ENCODE measurements at places on chromosomes 3 and 15.

GRCh38 chr3:172273378-172273777, 174.9 kb downstream of the GHSR start:
- DNase-seq = no peak

DNA sequence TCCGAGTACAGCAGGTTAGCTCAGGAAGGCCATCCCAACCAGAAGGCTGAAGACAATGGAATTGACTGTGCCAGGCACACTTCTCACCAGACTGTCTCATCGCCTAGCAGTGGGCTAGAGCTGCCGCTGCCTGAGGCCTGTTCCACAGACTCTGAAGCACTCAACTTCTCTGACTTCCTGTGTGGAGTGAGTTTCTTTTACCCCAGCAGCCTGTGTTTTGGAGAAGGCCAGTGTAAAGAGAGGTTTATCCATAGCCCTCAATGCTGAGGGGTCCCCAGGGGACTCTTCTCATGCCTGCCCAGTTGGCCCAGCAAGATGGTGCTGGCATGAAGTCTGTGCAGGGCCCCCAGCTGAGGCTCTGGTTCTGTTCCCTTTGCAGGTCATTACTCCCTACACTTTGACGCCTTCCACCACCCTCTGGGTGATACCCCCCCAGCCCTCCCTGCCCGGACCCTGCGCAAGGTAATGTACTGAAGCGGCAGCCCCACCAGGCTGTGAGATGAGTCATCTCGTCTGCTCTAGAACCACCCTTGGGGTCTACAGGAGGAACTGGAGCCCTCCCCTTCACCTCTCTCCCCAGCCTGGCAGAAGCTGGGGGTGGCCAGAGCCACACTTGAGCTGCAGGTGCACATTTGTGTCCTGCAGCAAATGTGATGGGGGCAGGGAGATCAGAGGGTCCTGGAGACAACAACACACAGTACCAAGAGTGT, 5.2 kb upstream of the MANF start:
- DNase-seq = no peak

GRCh38 chr3:159795681-159796175, 192.9 kb upstream of the IL12A start:
- no peak for DNase-seq

DNA sequence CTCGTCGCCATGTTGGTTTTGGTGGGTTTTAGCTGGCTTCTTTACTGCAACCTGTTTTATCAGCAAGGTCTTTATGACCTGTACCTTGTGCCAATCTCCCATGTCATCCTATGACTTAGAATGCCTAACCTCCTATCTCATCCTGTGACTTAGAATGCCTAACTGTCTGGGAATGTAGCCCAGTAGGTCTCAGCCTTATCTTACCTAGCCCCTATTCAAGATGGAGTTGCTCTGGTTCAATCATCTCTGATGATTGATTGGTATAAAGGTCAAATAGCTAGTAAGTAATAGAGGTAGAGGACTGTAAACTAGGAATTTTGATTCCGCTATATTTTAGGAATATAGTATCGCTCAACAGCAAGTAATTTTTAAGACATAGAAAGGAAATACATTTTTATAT, 1.3 kb upstream of the ACKR2 start:
- DNase-seq = no peak

DNA sequence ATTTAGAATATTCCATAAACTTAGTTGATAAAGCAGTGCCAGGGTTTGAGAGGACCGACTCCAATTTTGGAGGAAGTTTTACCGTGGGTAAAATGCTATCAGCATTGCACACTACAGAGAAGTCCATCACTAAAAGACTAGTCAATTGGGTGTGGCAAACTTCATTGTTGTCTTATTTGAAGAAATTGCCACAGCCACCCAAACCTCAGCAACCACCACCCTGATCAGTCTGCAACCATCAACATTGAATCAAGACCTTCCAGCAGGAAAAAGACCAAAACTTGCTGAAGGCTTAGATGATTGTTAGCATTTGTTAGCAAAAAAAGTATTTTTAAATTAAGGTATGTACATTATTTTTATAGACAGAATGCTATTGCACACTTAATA, 60.5 kb downstream of the KLF13 start:
- no peak for DNase-seq

DNA sequence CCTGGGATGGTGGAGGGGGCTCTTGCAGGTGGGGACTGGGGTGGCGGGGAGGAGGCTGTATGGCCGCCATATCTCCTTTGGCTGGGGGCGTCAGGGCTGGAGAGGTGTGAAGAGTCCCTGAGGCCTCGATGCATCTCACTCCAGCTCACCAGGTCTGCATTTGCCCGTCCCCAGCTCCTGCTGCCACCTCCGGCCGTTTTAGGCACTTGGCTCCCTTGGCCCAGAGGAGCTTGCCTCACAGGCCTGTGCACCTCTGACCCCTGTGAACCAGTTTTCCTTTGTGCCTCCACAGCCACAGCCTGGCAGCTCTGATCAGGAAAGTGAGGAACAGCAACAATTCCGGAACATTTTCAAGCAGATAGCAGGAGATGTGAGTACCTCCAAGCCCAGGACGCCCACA, 49.7 kb downstream of the CAPN3 start:
- DNase-seq = no peak

- DNase-seq = peak; percentile 25
Observed at GRCh38 chr15:41620536-41621199, 39.5 kb upstream of the MGA start.

GRCh38 chr15:89611317-89611716, 36.0 kb downstream of the TICRR start:
- no peak for DNase-seq

DNA sequence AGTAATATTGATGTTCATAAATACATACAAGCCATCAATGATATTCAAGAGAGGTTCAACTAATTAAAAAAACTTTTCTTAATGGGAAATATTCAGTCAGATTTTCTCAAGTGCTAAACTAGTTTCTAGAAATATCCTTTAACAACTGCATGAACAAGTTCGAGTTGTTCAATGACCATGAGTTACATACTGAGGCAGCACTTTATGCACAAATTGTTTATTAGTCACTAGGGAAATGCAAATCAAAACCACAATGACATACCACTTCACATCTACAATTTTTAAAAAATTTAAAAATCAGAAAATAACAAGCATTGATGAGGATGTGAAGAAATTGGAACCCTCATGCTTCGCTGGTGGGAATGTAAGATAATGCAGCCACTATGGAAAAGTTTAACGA, 62.4 kb downstream of the RAD18 start:
- DNase-seq = no peak

- DNase-seq = no peak
Observed at GRCh38 chr15:43440721-43441281, 52.2 kb downstream of the TP53BP1 start.

DNA sequence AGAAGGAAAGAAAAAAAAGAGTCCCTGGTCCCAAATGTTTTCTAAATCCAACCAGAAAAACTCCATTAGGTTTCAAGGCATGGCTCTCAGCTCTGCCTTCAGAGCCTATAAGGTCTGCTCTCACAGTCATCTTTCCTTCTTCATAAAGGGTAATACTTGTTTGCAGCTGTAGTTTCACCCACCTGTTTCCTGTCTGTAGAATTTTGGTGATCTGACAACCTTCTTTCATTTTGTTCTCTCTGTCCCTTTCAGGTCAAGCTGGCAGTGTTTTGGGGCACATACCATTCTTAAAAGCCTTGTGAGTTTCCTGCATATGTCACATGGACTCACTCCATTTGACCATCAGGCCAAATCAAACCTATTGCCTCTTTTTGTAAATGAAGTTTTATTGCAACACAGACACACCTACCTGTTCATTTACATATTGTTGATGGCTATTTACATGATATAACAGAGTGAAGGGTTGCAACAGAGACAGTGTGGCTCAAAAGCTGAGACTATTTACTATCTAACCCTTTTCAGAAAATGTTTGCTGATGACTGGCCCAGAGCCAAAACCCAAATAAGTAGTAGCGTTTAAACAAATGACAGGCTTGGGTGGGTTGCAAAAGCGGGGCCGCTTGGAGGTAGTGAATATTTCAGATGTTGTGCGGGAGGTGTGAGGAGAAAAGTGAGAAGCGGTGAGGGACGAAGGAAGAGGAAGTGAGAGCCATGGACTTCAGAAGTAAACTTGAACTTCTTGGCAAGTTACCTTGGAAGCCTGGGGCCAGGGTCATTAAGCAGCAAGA, 292.7 kb upstream of the PROK2 start:
- DNase-seq = no peak

DNA sequence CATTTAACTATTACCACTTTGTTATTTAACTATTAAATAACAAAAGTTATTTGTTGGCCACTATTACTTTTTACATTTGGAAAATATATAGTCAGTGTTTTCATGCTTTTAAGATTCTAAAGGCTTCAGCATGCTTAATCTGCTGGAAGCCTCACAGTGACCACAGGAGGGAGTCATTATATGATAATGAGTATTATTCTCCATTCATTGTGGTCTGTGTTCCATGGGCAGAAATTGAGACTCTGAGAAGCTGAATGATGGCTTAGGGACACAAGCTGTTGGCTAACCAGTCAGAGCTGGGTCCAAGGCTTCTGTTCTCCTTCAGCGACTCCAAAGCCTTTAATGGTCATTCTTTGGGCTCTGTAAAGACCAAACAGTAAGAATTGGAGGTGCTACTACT, 64.7 kb downstream of the BFSP2 start:
- no peak for DNase-seq

DNA sequence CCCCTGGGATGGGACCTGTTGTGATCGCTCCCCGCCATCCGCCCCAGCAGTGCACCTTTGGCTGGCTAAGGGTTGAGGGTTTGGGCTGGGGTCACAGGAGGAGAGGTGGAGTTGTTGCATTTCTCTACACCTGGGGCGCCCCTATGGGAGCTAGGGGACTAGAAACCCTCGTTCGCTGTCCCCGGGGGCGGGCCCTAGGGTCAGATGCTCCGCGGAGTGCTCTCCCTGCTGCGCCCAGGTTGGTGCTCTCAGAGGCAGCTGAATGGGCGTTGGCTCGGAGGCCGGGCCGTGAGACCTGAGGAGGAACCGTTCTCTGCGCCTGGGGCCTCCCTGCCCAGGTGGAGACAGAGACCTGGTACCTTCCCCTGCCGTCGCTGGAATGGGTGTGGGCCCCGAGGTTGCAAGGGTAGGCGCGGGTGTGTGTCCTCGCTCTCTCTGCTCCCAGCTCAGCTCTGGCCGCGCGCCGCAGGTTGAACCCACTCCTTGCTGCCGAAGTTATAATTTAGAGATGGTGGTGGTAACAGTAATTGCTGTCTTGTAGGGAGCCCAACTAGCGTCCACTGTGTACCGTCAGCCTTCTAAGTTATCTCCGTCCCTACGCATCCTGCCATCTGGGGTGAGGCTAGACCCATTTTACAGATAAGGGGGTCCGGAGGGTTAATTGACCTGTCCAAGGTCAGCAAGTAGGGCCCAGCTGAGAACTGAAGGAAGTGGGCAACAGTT, 965 bp downstream of the FLNB start:
- DNase-seq = no peak

GRCh38 chr3:194744826-194745225, 59.1 kb downstream of the FAM43A start:
- no peak for DNase-seq

DNA sequence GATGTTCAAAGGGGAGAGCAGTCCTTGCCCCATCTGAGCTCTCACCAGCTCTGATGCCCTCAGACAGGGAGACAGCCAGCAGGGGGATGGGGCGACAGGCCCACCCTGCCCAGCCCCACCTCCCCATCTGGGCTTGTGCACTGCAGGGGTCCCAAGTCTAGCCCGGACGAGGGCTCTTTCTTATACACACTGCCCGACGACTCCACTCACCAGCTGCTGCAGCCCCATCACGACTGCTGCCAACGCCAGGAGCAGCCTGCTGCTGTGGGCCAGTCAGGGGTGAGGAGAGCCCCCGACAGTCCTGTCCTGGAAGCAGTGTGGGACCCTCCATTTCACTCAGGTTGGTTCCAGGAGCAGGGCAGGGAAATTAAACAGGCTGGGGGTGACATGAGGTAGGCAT, 73.9 kb downstream of the BOC start:
- no peak for DNase-seq

DNA sequence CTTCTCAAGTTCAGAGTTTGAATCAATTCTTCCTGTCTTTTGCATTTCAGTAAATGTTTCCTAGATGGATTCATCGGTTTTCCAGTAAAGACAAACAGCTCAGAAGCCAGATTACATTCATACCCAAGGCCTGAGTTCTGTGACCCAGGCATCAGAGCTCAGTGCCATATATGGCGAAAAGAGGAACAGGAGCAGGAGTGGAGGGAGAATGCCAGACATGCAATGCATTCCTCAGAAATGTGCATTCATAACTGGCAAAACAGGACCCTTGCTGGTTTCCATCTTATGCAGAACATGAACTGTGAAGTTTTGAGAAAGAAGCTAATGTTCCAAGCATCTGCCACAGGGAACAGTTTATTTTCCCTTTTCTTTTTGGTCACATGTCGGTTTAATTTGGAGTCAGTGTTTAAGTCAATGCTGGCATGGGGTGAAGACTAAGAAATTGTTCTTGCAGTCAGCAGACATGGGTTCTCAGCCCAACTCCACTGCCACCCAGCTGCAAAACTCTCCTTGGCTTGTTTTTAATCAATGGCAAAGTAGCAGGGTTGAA, 116.5 kb downstream of the LPP start:
- no peak for DNase-seq

DNA sequence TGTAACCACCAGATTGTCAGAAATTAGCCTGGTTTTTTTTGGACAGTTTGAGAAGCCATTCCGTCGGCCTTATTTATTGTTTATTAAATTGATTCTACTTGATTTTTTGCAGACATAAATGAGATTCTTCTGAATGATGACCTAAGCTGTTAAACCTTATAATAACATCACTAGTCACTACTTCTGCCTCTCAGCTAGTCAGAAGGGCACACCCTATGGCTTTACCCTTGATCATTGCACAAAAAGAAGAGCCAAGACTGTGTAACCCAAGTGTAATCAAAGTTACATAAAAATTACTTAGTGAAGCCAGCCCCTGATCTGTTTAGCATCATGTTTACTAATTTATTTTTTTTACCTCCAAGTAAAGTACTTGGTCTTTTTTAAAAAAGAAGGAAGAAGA, 64.3 kb downstream of the CHL1 start:
- DNase-seq = no peak

- DNase-seq = no peak
Observed at GRCh38 chr3:117820658-117821299, 1111.2 kb downstream of the TUSC7 start.

- no peak for DNase-seq
Observed at GRCh38 chr15:79673416-79674123, 223.2 kb downstream of the MTHFS start.

DNA sequence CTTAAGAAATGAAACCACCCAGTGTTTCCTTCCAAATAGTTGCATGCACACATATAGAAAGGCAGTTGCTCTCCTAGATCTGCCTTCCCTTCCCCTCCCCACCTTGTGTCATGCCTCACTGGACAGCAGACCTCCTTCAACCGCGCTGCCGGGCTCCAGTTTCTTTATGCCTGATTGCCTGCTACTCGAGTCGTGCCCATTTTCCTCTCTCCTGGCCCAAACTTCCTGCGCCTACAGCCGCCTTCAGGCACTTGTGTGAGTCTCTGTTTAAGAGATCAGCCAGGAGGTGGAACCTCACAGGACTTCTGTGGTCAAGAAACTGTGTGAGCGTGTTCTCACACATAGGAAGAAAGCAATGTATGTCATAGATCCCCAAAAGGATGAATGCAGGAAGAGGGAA, 8.8 kb upstream of the FAM107A start:
- no peak for DNase-seq

Data from activated CD8-positive, alpha-beta memory T cell treated with anti-CD3 and anti-CD28 coated beads for 48 hours (primary cell).